T-helper 2 cell (primary cell): ENCODE measurements at places on chromosomes 1 and 21.

- DNase-seq = no peak
Observed at GRCh38 chr1:13588946-13589796, 5.5 kb downstream of the PDPN start.

DNA sequence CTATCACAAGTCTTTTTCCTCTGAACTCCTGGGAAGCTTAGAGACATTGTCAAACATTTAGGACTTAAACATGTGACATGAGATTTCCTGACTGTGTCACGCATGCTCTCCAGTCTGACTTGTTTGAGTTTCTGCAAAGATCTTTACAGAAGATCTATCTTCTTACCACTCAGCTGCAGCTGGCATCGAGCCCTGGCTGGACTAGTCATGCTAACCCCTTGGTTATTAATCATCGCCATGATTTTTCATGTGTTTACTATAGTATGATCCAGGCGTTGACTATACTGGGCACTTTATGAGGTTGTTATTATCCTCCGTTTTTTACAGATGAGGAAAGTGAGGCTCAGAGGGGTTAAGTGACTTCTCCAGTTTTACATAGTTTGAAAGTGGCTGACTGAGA is 18.1 kb upstream of the IRF2BP2 start:
- DNase-seq = no peak

DNA sequence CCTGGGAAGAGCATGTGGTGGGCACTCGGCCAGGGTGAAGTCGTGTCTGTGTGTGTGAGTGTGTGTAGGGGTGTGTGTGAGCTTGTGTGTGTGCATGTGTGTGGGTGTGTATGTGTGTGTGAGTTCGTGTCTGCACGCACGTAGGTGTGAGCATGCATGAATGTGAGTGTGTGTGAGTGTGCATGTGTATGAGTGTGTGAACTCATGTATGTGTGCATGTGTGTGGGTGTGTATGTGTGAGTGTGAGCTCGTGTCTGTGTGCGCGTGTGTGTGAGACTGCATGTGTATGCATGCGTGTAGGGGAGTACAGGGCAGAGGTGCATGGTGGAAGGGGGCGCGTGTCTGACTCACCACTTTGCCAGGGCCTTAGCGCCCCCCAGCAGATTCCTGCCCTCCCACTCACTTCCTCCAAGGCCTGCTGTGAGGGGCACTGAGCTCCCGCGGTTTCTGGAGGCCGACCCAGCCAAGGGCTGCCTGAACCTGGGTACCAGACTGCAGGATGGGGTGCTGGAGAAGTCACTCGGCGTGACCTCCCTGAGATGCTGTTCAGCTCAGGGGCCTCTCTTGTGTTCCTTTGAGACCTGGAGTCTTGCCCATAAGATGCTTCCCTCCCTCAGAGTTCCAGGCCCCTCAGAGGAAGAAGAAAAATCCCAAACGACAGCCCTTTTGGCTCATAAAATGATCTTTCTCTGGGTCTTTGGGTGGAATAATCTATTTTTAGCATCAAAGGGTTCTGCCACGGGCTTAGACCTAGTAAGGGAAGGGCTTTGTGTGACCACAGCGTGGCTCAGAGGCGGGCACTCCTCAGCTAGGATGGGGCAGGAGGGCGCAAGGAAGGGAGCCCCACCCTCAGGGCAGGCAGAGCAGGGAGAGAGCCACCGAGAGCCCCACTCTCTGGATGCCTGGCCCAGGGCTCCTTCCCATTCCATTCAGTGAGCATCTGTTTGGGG is 41.1 kb upstream of the RUNX3 start:
- DNase-seq = no peak

DNA sequence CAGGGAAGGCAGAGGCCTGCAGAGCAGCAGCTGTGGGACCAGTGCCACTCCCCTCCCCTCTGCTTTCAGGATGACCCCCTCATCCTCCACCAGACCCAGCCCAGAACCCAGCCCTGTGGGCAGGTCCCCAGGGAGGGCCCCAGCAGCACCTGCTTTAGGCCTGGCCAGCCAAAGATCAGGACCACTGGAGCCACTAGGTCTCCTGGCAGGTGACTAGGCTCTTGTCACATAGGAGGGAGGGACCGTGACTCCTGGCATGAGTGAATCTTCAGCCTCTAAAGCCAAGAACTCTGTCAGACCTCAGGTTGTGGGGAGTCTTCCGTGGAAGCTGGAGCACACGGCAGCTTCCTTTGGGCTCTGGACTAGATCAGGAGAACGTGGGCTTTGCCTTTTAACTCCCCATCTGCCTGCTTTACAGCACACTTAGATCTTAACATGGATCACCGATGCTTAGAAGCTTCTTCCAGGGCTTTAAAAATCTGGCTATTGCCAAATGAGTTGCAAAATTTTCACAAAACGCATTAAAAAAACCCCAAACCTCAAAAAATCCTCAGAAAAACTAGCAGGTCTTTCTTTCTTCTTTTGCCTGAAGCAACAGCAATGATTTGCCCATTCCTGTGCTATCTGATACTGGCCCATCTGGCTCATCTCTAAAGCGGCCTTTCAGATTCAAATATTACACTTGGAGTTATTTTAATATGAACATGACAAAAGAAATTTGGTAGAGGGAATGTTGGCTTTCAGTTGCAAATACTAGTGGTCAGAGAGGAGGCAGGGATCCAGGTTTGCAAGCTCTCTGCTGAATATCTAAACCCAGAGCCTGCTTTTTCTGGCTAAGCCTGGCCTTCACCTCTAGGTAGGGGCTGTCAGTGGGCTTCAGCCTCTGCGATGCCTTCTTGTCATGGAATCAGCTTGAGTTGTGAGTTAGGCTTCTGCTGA is 235.2 kb downstream of the SDCCAG8 start:
- no peak for DNase-seq
